T-helper 17 cell (primary cell): ENCODE measurements at places on chromosomes 13 and 19. TPM values are rescaled to one million over a fixed set of nuclear protein-coding genes. Genes with fewer than 3 reads are reported as not detected.

DNA sequence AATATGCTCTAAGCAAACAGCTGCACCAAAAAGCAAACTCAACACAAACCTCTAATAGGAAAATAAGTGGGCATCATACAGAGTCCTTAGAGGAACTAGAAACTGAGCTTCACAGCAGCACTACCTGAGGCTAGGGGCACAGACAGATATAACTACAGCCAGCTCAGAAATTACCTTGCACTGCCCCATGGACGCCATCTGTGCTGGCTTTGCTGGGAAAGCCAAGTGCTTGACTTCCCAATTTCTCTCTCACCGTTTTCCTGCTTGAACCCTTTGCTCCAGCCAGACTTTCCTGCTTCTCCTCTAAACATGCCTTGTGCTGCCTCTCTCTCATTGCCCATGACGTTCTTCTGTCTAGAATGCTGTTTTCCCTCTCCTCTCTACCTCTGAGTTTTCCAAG lies 29.3 kb downstream of the MTUS2 start:
- no peak for DNase-seq

GRCh38 chr13:49641801-49642291 lies 13.5 kb downstream of the ARL11 start:
- no peak for DNase-seq

- DNase-seq = no peak
Observed at GRCh38 chr13:97067017-97067895, 73.0 kb upstream of the OXGR1 start.

- DNase-seq = no peak
Observed at GRCh38 chr13:31982124-31982523, 49.5 kb upstream of the FRY start.

DNA sequence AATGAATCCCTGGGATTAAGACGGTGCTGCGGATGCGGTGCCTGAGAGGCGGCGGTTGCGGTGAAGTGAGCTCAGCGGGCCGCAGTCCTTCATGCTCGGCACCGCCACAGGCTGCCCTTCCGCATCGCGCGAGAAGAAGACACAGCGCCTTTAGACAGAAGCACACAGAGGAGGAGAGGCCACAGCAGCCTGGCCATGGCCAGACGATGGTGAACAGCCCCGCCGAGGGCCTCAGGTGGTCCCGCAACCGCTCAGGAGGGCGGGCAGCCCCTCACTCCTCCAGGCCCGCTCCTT lies 459.2 kb downstream of the MYO16 start:
- DNase-seq = no peak

DNA sequence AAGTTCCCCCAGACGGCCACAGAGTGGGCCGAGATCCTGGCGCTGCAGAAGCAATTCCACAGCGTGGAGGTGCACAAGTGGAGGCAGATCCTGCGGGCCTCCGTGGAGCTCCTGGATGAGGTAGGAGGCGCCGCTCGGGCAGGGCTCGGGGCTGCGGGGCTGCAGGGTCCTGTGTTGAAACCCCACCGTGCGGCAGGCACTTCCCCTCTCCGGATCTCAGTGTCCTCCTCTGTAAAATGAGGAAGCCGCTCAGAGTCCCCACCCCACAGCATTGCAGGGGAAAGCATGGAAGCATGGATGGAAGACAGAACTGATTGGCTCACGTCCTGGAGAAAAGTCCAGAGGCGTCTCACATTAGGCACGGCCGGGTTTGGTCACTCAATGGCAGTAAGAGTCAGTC lies 6.8 kb upstream of the SCN1B start:
- DNase-seq = no peak

GRCh38 chr19:33953592-33953991 lies 156.9 kb downstream of the KCTD15 start:
- no peak for DNase-seq

AP2A1 gene
- 51.5 TPM for total RNA-seq

ZNF850 gene
- total RNA-seq = 2.0 TPM

CLC gene
- 8.2 TPM for total RNA-seq
